Cardiac muscle cell (in vitro differentiated cells and primary cell): ENCODE measurements at places on chromosomes 4 and X. TPM values are rescaled to one million over a fixed set of nuclear protein-coding genes. Genes with fewer than 3 reads are reported as not detected.

RTL9 gene
- 0.39 and 0.88 TPM in 2 replicates for polyA plus RNA-seq

ATOH1 gene
- not detected in 2 replicates for polyA plus RNA-seq

SSX4 gene
- polyA plus RNA-seq = not detected in 2 replicates

DBET gene
- polyA plus RNA-seq = not detected in 2 replicates

WDR1 gene
- 276 and 347 TPM in 2 replicates for polyA plus RNA-seq

ADGRG4 gene
- not detected in 2 replicates for polyA plus RNA-seq

DRP2 gene
- 0.20 and 0.31 TPM in 2 replicates for polyA plus RNA-seq

STPG2 gene
- 0.20 and 0.96 TPM in 2 replicates for polyA plus RNA-seq

LRIT3 gene
- polyA plus RNA-seq = 0.12 TPM in 1 of 2 replicates, not detected in the other

FABP2 gene
- polyA plus RNA-seq = 9.9 and 12.4 TPM in 2 replicates

SMR3B gene
- polyA plus RNA-seq = not detected in 2 replicates
